ENCODE measurements at places on chromosomes 7 and 10.

- no peak for DNase-seq
These were observed 13.4 kb downstream of the SLC29A3 start for GRCh38 chr10:71332466-71332865.

DNA sequence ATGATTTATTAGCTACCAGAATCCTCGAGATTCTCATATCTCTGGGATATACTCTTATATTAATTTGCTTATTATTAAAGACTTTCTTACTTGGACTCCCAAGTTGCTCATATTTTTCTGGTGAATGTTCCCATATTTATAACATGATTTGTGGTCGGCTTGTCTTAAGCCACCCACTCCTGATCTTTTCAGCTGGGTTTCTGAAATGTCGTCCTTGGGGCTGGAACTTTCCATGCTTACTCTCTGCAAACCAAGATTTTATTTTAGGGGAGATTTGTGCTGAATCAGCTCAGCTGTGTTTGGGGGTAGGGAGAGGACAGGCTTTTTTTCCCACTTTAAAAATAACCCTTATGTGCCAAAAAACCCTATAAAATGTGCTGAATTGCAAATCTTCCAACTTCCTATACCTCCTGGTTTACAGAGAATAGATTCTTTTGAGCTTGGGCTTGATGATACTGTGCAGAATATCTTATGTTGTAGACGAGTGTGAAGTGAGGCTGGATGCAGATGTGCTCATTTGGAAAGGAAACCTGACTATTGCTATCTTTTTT is 162.1 kb downstream of the SND1 start:
- DNase-seq = no peak

DNA sequence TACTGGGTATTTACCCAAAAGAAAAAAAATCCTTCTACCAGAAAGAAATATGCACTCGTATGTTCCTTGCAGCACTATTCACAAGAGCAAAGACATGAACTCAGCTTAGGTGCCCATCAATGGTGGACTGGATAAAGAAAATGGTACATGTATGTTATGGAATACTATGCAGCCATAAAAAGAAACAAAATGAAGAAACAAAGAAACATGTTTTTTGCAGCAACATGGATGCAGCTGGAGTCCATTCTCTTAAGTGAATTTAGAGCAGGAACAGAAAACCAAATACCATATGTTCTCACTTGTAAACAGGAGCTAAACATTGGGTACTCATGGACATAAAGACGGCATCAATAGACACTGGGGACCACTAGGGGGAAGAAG is 5.5 kb upstream of the GNB2 start:
- no peak for DNase-seq

GRCh38 chr7:33463131-33463530 is 333.8 kb downstream of the BBS9 start:
- no peak for DNase-seq

DNA sequence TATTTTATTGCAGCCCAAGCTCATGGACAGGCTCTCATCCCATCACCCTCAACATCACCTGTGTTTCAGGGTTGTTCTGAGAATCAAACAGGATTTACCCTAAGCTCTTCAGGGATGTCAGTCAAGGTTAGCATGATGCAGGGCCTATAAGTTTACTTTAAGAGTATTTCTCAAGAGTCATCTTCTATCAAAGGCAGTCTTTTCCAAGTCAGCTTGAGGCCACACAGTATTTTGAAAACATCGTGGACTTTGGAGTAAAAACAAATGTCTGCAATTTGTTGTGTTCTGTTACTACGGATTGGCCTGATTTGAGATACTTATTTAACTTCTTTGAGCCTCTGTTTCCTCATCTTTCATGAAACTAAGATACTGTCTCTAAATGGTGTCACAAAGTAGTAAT is 42.0 kb upstream of the NRP1 start:
- DNase-seq = no peak

DNA sequence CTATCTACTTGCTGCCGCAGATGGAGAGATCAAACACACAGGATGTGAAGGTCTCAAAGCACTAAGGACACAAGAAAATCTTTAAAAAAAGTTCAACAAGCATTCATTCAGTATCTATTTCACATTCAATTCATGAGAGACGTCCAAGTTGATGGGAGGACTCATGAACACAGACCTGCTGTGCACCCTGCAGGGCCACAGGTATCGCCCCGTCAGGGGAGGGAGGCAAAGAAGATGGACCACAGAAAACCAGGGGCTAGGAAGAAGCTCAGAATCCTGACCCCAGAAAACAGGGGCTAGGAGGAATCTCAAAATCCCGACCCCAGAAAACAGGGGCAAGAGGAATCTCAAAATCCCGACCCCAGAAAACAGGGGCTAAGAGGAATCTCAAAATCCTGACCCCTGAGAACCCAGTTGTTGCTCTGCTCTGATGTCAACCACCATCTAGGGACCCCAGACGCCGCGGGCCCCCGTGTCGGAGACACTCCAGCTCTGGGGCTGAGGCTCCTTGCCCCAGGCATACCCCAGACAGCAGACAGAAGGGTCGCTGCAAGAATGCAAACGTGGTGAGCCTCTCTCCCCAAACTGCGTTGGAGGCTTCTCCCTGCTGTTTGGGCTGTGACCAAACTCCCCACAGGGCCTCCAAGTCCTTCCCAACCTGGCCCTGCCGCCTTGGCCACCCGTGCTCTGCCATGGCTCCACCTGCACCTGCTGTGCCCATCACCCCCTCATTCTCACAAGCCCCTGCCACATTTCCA is 197.6 kb downstream of the DIP2C start:
- no peak for DNase-seq

GRCh38 chr10:77498210-77498609 is 139.4 kb downstream of the KCNMA1 start:
- no peak for DNase-seq

- no peak for DNase-seq
These were observed 17.3 kb upstream of the NRBF2 start for GRCh38 chr10:63115732-63116383.

- DNase-seq = no peak
These were observed 639.8 kb upstream of the FZD8 start for GRCh38 chr10:36281831-36282331.

GRCh38 chr10:13820119-13820963 is 233.6 kb downstream of the PRPF18 start:
- DNase-seq = no peak

DNA sequence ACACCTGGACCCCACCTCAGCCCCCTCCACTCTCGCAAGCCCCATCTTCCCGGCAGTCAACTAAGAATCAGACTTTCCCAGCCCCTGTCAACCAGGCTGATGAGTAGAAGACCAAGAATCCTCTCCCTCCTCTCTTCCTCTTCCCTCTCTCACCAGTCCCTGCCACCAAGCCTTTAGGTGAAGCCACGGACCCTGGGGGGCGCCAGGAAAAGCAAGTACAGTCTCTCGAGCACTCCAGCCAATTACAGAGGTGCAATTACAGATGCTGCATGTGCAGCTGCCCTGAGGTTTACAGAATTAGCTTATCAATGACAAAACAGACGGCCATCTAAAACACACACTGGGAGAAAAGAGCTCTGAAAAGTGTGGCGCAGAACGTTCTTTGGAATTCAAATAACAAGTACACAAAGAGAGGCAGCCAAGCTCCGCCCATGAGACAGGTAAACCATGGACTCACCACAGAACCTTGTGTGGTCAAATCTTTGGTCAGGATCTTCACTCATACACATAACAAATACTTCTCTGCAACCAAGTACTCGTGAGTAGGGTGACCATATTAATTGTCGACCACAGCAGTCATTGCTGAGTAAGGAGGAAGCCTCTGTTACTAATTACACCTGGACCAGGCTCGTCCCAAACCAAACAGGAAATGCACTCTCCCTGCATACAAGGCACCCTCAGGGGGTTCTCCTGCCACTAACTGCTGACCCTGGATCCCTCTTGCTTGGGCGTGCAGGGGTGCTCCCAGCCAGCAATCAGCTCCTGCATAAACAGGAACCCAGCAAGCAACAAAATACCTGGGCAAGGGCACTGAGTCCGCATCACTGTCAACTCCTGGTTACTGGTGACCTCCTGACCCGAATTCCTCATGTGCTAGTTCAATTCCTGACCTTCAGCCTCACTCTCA is 189.2 kb downstream of the FAM107B start:
- no peak for DNase-seq

GRCh38 chr10:69797959-69798358 is 3.7 kb upstream of the COL13A1 start:
- no peak for DNase-seq

DNA sequence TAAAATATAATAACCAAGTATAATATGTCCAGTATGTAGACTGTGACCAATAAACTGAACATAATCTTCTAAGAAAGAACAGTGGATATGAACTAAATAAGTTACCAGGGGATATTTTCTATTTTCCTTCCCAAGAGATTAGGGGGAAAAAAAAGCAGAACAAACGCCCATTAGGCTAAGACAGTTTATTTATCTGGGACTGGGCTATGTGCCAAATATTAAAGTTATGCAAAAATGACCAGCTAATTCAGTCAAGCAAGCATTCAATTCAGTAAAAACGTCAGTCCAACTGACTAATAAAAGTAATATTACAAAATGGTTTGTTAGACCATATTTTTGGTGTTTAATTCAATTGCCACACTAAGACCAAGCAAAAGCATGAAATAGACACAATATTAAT is 122.2 kb downstream of the TSPAN12 start:
- DNase-seq = no peak

DNA sequence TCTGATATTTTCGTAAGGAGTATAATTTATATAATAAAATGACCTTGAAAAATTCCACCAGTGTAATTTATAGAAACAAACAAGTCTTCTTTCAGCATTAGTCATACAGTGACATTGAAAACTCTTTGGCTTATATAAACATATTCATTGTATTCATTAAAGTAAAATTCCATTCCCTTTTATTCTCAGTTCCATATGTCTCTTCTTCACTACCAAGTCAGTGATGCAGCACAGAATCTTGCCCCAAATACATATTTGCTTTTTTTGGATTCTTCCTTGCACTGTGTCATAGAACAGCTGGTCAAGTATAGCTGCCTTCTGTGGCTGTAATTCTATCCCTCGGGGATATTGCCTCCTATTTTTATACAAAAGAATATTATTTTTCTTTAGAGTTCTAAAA is 884.5 kb upstream of the POT1 start:
- DNase-seq = no peak

DNA sequence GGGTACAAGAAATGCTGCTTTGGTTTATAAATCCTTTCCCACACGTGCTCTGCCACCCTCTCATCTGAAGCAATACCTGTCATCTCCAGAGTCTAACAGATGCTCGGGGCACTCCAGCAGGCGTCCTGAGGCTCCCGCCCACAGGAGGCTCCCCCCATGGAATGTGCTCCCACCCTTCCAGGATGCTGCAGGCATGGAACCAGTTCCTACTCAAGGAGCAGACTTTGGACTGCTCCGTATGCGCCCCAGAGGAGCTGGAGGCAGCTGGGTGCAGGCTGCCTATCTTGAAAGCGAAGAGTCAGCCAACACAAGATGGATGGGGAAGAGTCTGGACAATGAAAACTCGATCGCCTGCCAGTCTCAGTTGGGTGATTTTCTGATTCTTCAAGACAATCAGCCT is 75.4 kb downstream of the VOPP1 start:
- no peak for DNase-seq

DNA sequence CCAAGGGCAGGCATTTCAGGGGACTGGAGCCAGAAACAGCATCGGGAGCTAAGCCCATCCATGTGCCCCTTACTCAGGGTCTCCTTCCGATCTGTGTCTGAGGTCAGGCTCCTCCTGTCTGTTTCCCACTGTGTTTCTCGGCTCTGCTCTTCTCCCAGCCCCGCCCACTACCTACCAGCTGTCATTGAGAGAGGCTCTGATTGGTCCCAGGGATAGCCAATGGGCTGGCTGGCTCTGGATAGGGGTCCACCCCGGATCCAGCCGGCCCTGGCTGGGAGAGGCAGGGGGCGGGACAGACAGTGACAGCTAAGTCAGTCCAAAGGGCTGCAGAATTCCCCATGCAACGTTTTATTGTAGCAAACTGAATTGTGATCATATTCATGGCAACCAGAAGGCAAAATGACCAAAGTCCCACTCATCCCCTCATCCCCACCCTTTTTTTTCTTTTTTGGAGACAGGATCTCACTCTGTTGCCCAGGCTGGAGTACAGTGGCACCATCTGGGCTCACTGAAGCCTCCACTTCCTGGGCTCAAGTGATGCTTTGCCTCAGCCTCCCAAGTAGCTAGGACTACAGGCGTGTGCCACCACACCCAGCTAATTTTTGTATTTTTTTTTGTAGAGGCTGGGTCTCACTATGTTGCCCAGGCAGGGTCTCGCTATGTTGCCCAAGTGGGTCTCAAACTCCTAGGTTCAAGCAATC is 76.3 kb downstream of the CLIP2 start:
- DNase-seq = no peak

- no peak for DNase-seq
These were observed 22.4 kb downstream of the ZFAND2A start for GRCh38 chr7:1137517-1138167.

- DNase-seq = no peak
These were observed 118.9 kb downstream of the SND1 start for GRCh38 chr7:127770885-127771284.

GRCh38 chr7:158443688-158444483 is 143.7 kb downstream of the PTPRN2 start:
- DNase-seq = no peak

DNA sequence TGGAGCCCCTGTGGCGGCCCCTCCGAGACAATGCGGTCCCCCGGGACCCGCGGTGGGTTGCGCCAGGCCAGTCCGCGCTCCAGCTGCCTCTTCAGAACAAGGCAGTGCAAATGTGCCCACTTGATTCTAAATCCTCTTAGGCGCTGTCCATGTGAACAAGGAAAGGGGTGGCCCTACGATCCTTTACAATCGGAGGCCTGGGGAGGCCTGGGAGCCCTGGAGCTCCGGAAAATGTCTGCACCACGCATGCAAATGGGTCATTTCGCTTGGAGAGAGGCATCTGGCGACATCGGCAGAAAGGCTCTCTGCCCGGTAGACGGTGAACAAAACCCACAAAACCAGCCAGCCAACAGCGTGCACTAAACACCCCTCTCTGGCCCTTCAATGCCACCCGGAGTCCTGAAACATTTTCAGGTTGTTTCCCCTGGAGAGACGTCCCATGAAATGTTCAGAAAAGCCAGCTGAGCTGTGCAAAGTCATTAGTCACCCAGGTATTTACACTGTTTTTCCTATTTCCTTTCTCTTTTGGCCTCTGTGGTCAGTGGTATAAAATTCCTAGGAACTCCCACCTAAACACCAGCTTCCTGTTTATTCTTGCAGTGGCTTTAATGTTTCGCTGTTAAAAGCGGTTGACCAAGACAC is 102.8 kb upstream of the ZNF438 start:
- DNase-seq = peak; percentile 23

GRCh38 chr7:19161671-19162070 is 16.4 kb upstream of the FERD3L start:
- DNase-seq = no peak

- DNase-seq = no peak
These were observed 118.8 kb upstream of the LYZL2 start for GRCh38 chr10:30748152-30748973.

GRCh38 chr7:99772565-99772964 is 11.4 kb downstream of the CYP3A4 start:
- DNase-seq = no peak

- no peak for DNase-seq
These were observed 6.4 kb upstream of the ZNF398 start for GRCh38 chr7:149140831-149141230.
